ENCODE measurements at places on chromosomes 3 and 15.
A peak's percentile ranks its signal among the peaks of the same experiment; 100 is the strongest.

GRCh38 chr15:57591822-57592367, at the start of gene MYZAP:
Gene MYZAP (plus strand): TSS chr15:57591904. CDS start chr15:57592035, 131 bp downstream.
- no peak for DNase-seq

- DNase-seq: no peak
These were observed 188.2 kb downstream of the AGBL1 start for GRCh38 chr15:86267892-86268291.

DNA sequence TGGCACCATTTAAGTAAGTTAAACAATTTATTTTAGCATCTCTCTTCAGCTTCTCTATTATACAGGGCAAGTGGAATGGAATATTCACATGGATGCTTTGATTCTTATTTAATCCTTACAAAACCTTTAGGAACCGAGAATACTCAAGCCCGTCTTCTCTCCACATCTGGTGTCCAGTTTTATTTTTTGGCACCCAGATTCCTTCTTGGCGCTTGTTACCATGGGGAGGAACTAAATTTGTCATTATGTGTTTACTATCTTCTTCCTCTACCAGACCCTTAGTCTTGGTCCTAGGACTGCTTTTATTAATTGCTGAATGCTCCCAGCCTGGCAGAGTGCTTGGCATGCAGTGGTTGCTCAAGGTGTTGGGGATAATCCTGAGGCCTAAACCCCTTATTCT, 138.8 kb downstream of the CACNA2D3 start:
- DNase-seq: no peak

DNA sequence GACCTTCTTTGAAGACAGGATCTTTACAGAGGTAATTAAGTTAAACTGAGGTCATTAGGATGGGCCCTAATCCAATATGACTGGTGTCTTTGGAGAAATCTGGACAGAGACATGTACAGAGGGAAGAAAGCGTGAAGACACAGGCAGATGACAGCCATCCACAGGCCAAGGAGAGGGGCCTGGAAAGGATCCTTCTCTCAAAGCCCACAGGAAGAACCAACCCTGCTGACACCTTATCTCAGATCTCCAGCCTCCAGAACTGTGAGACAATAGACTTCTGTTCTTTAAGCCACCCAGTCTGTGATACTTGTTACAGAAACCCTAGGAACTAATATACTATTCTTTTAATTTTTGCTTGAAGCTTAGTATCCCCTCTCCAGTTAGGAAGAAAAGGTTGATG, 74.2 kb downstream of the WDR76 start:
- no peak for DNase-seq

DNA sequence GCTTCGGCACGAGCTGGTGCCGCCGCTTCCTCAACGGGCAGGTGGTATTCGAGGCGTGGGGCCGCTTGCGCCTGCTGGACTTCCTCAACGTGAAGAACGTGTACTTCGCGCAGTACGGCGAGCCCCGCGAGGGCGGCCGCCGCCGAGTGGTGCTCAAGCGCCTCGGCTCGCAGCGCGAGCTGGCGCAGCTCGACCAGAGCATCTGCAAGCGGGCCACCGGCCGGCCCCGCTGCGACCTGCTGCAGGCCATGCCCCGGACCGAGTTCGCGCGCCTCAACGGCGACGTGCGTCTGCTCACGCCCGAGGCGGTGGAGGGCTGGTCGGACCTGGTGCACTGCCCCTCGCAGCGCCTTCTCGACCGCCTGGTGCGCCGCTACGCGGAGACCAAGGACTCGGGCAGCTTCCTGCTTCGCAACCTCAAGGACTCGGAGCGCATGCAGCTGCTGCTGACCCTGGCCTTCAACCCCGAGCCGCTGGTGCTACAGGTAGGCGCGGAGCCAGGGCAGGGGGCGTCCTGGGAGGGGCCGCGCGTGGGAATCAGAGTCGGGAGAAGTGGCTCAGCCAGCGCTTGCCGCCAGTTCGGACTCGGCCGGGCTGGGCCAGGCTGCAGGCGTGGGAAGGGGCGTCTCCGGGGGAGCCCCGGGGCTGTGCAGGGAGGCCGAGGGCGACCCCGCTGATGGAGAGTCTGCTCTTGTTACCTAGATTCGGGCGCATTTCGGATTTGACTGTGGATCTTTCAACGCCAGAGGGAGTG, 1.1 kb downstream of the DIPK2A start:
- DNase-seq: peak; percentile 74

DNA sequence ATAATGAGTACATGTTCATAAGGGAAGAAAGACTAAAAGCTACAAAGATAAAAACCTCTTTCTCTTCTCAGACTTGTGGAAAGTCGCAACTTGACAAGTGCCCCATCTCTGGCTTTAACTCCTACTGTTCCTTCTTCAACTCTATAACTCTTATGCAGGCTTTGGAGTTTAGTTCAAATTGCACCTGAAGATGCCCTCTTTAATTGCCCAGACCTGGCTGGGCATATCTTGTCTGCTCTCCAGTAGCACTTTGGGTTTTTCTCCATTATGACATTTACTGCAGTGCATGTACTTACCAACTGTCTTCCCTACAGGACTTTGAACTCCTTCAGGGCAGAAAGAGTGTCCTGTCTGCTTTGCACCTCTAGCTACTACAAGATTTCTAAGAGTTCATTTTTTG, 32.4 kb downstream of the DGKG start:
- no peak for DNase-seq

GRCh38 chr15:67146875-67147381, 81.5 kb downstream of the SMAD3 start:
- peak; percentile 27 for DNase-seq

DNA sequence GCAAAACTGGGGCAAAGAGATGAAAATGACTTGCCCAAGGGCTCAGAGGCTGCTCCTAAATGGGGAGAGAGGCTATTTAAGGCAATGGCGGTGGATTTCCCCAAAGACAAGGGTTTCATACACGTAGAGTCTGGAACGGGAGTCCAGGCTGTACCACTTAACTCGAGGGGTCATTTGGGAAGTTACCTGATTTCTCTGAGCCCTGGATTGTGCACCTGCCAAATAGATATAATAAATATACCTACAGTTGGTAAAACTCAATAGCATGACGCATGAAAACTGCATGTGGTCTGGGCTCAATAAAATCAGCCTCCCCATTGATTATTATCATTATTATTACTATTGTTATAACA, 1.3 kb upstream of the ITPR1 start:
- DNase-seq: no peak

DNA sequence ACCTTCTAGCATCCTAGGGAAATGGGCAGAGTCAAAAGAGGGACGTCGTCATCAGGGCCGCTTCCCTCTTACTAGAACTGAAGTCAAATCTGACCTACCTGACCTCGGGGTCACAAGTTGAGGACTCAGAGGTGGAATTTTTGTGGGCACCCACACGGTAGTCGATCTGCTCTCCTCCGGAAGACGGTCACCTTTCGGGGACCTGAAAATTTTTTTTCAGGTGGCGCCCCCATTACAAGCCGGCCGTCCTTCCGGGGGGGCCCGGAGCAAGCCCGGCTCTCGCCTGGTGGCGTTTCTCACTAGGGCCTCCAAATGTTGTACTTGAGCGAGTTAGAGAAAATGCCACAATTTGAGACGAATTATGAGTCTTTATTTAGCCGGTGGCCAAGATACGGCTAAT, 157.5 kb upstream of the FRG2C start:
- no peak for DNase-seq

GRCh38 chr15:74040109-74040850, 42.1 kb downstream of the GOLGA6A start:
- DNase-seq: no peak

DNA sequence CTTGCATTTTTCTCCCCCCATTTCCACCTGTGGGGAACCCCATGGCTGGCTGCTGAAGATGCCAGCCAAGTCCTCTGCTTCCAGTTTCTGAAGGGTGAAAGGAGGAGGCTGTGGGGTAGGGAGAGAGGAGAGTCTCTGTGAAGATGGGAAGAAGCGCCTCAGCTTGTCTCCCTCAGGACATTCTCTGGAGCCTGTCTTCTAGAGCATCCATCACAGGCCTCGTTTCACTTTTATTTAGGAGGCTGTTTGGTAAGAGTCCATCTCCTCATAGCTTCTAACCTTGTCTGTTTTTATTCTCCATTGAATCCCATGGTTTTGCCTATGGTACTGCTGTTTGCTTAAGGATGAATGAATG, 8.8 kb upstream of the LCTL start:
- DNase-seq: no peak

- no peak for DNase-seq
These were observed 442.5 kb downstream of the EPHB1 start for GRCh38 chr3:135237371-135238143.

DNA sequence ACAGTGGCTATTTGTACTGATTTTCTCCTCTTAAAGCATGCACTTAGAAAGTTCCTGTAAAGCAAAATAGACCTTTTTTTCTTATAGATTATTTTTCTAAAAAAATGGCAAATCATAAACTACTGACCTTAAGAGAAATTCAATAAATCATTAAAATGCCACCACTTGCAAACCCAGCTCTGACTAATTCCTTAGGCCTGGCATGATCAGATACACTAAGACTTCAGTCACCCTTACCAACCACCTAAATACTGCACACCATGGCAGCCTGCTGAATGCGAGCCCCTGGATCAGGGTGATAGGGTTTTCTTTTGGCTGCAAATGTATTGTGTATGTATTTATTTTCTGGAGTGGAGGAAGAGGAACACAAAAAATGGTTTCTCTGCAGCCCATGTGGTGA, 370.6 kb upstream of the TBL1XR1 start:
- no peak for DNase-seq

DNA sequence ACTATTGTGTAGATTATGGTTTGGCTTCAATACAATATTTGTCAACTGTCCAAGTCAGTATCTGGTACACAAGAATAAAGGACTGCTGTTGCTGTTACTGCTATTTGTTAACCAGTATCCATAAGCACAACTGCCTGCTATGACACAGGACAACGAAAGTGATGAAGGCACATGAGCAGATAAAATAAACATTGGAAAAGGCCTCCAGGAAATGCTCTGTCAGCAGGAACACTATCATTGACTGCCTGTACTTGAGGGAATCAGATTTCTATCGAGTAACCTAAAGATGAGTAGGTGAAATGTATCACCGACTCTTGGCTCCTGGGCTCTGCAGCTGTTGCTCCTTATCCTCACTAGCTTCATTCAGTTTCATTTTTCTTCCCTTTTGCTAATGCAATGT, 56.5 kb downstream of the FMN1 start:
- DNase-seq: peak; percentile 2

- no peak for DNase-seq
These were observed 18.4 kb downstream of the ZNF860 start for GRCh38 chr3:31999907-32000439.

DNA sequence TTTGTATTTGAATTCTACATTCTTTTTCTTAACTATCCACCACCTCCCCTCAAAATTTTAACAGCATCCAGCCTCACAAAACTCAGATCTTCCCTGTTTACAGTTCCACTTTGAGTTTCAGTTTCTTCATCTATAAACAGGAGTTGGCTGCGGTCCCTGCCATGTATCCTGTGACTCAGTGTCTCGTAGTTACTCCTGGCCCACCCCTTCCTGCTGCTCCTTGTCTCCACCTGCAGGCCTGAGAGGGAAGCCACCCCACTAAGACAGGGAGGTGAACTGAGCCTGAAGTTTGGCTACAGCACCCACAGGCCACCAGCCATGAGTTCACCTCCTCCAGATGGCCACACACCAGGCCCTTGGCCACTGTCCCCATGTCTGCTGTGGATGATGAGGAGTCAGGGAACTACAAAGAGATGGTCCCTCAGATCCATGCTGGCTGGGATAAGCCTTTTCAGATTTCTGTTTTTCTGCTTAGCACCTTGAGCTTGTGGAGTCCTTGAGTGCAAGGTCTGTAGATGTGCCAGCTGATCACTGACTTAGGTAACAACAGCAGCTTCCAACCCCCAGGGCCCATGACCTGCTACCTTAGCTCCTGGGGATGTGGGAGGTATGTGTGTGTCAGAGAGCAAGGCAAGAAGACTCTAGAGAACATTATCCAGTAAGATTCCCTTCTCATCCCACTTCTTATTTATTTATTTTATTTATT, 37.5 kb downstream of the CD86 start:
- no peak for DNase-seq

DNA sequence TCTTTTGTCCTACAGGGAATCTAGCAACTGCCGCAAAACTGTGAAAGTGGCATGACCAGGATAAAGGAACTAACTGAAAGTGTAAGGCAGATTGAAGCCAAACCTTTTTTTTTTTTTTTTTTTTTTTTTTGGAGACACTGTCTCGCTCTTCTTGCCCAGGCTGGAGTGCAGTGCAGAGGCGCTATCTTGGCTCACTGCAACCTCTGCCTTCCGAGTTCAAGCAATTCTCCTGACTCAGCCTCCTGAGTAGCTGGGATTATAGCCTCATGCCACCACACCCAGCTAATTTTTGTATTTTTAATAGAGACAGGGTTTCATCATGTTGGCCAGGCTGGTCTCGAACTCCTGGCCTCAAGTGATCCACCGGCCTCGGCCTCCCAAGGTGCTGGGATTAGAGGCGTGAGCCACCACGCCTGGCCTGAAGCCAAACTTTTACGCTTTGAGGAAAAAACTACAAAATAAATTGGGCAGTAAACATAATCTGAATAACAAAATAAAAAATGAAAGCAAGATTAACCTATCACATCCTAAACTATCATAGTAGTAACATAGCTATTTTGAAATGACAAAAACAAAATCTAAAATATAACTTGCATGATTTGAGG, 9.7 kb downstream of the SLTM start:
- no peak for DNase-seq

DNA sequence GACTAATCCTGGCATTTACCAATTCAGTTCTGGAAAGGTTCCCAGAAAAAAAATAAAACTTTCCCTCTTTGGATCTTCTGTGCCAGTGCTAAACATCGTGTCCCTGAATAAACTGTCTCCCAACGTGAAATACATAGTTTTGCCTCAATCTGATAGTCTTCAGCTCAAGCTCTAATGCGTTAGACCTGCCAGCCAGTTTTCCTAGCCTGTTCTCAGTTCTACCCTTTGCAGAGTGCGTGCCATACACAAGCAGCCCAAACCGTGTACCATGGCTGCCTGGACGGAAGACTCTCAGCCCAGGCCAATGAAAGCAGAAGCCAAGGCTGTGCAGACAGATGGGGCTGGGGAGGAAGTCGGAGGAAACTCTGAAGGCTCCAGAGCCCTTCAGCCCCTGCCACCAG, 11.4 kb upstream of the OCA2 start:
- no peak for DNase-seq

DNA sequence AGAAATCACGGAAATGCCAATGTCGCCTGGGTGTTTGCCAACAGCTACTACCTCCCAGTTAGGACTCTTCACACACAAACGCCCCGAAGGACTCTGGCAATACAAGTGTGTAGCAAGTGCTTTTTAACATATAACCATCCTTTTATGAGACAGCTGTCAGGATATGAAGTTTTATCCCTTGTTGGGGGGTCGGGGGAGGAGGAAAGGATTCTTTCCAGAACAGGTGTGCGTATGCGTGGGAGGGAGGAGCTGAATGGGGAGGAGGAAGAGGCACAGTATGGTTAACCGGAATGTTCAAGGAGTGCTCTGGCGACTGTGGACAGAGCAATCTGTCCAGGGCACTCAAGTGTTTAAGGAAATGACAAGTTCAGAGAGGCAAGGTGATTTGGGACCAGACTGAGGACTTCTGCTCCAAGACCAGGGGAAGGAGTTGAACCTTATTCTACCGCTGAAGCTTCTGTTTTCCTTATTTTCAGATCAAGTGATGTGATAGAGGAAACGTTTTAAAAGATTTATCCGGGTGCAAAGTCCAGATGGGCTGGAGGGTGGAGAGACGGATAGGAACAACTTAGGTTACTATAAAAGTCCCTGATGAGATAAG, 1.3 kb downstream of the TSPAN3 start:
- DNase-seq: no peak

Data from DMS153 (cell line).